ENCODE measurements at places on chromosomes 7 and 10.

DNA sequence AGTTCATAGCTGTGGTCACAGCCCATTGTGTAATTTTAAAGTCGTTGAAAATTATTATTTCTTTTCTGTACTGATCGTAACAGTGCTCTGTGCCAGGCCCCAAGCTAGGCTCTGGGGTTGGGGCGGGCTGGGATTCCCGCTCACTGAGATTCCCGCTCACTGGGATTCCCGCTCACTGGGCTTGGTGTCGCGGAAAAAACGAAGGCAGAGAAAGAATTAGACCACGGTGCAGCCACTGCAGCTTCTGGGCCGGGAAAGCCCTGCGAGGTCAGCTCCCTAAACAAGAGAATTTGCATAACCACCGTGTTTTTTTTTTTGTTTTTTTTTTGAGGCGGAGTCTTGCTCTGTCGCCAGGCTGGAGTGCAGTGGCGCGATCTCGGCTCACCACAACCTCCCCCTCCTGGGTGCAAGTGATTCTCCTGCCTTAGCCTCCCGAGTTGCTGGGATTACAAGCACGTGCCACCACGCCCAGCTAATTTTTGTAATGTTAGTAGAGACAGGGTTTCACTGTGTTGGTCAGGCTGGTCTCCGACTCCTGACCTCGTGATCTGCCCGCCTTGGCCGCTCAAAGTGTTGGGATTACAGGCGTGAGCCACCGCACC is 31.2 kb downstream of the FOXK1 start:
- DNase-seq: no peak

GRCh38 chr10:88194041-88194887 is 330.8 kb downstream of the PTEN start:
- DNase-seq: no peak

GRCh38 chr7:1946773-1947450 is 276.8 kb downstream of the ELFN1 start:
- no peak for DNase-seq

GRCh38 chr10:43190775-43191174 is 52.5 kb downstream of the CSGALNACT2 start:
- no peak for DNase-seq

- no peak for DNase-seq
Measured at GRCh38 chr10:97503406-97503805, 4.7 kb downstream of the UBTD1 start.

GRCh38 chr7:157503229-157503628 is 166.4 kb downstream of the DNAJB6 start:
- no peak for DNase-seq

DNA sequence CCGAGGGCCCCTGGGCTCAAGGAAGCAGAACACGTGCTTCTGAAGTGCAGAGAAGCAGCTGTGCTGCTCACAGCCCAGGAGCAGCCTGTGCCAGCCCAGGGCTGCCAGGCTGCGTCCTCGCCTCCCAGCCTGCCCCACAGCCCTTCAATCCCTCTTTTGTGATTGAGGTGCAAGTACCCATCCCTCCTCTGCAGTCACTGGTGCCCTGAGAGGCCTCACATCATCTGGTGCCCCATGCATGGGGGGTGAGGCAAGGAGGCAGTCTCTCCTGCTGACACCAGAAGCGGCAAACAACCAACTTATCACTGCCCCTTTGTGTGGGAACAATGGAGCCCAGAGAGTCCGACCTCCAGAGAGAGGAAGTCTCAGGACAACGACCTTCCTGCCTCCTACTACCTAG is 49.8 kb upstream of the FGFR2 start:
- DNase-seq: no peak

DNA sequence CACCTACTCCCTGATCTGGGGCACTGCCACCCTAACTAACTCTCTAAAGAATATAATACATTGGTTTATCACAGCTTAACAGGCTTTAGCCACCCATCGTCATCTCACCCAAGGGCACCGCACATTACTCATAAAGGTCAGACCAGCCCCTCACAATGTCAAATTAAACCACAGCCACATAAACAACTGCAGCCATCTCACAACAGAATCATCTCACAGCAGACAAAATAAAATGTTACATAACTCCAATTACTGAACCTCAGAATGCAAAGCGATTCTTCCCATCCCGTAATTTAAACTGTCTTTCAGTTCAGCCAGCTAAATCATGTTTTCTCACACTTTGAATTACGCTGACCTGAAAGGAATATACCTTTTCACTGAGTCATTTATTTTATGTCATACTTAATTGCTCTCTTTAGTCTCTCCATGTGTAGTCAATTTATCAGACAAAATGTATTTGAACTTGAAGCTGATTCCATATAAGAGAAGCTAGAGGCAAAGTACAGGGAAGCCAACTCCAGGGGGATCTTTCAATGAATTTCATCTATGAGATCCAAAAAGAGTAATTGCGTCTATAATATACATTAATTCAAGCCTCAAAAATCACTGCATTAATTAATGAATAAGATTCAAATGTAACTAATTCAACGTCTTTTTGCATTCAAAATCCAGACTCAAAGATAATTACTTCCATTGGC is 96.9 kb upstream of the NEBL start:
- no peak for DNase-seq

GRCh38 chr10:44752451-44753441 is 158.4 kb upstream of the TMEM72 start:
- peak; percentile 58 for DNase-seq

DNA sequence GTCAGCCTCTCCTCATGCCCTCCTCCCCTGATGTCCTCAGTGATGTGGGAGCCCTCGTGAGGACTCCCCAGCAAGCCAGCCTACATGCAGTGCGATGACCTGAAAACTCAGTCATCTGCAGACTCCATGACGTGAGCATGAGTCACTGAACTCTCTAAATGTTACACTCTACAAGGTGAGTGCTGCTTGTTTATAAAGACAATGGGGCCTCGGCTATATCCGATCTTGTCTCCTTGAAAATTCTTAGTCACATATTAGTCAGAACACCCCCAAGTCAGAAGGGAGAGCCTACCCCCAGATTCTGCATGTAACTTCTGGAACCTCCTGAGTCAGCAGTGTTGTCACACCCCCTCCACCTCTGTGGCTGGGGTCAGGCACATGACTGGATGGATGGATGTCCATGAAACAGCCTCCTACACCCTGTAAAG is 673.8 kb downstream of the INHBA start:
- DNase-seq: peak; percentile 67

DNA sequence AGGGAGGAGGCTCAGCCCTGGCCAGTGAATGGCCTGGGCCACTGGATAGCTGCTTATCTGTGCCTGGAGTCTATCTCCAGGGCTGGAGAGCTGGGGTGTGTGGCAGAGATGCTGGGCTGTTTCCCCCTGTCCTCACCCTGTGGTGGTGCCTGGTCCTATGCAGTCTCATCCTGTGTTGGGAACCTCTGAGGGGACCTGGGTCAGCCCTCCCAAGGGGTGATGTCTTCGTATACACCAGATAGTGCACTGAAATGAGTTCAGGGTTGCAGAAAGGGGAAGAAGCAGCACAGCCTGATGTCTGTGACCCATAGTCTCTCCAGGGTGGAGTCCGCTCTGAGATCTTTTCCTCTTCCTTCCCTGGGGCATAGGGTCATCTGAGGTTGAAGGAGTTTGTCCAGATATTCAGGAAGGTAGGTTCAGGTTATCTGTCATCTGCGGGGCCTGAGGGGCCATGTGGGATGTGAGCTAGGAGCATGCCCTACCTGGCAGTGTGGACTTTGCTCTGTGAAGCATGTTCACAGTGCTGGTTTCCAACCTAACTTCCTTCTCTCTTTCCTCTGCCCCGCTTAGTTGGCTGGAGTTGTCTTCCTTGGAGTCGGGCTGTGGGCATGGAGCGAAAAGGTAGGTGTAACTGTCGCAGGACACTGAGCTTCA is 33.4 kb upstream of the SH2D4B start:
- no peak for DNase-seq

DNA sequence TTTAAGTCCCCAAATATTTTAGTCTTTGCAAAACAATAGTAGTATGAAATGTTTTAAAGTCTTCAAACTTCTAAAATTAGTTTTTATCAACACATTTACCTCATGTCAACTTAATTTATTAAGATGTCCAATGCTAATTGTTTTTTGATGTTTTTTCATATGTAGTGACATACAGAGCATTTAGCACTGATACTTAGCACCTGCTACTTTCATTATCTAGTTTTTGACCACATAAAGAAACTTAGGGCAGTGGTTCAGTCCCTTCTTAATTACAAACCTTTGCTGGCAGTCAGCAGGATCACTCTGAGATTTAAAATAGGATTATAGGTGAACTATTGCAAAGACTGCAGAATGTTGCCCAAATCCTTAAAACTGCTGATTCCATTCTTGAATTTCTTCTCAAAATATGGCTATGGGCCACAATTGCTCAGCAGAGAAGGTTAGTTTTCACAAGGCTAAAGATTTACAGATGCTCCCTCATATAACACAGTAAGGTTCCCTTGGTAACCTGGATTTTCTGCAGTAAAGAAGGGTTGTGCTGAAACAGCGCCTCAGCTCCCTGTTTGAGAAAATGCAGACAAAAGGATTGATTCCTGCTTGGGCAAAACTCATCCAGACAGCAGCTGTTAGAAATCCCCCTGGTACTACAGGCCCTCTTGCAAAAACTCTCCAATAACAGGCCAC is 3.4 kb downstream of the GPR85 start:
- no peak for DNase-seq

DNA sequence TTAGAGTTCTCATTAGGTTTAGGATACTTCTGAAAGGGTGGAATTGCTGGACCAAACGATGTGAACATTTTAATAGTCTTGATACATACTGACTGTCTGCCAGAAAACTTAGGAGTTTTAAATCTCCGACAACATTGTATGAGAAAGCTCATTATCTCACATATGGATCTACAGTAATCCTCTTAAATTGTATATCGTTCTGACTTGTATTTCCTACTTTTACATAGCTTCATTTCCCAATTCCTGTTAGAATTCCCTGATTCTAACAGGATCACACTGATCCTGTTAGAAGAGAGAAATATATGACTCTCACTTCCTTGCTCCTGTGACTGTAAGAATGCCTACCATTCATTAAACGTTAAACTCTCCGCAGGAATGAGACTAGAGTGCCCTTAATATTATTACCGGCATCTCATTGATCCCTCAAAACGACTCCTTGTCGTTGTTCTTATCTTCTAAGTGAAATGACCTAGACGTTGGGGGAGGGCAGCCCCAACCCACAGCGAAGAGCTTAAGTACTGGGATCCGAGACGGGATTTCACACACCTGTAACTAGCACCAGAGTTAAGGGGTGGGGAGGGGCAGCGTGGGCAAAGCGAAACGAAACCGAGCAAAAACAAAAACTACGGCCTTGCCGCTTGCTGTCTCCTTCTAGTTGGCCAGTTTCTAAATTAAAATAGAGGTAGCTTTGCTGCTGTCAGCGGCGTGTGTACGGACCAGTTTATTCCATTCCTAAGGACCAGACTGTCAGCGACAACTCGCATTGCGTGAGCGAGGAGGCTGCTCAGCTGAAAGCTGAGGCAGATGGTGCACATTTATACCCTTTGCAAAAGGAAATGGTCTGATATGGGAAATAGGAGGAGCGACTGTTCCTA is 678 bp upstream of the TMEM106B start:
- DNase-seq: no peak

DNA sequence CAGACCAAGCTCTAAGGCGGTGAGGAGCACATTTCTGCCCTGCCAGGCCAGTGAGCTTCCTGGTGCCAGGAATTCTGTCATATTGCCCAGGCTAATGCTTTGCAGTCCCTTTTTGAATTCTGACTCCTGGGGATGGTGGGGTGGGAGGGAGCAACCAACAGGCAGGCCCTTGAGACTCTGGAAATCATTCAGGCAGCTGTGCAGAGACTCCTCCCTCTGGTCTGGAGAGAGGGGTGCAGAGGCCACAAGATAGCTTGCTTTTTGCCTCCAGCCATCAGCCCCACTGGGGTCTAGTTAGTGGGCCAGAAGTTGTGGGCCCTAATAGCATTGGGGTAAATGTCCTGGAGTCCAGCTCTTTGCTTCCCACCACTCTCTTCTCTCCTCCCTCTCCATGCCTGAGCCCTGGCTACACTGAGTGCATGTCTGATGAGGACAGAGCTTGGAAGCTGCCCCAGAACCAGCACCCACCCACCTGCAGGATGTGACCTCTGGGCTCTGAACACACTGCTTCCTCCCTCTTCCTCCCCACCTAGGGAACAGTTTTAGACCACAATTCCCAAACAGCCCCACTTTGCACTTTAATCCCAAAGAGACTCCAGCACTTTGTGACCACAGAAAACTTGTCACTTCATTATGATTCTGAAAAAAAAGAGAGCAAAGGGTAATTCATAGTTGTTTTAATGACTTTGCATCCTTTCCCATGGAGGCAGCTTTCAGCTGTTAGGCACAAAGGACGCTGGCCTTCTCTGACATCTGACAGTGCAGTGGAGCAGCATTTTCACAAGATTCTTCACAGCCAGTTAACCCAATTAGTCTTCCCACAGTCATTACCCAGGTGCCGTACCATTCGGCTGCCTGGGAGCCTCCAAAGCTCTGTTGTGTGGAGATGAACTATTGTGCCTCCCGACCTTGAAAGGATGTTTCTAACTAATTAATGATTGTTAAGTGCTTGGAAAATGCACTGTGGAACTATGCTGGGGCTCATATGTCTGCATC is 262.5 kb downstream of the TRIL start:
- no peak for DNase-seq
